Stimulated activated CD8-positive, alpha-beta memory T cell treated with anti-CD3 and anti-CD28 coated beads, Interleukin-7, amount 100 ng/mL, for 24 hours (primary cell): ENCODE measurements at places on chromosomes 4 and X.

GRCh38 chr4:153261914-153262313 lies 57.7 kb downstream of the TRIM2 start:
- DNase-seq = no peak

DNA sequence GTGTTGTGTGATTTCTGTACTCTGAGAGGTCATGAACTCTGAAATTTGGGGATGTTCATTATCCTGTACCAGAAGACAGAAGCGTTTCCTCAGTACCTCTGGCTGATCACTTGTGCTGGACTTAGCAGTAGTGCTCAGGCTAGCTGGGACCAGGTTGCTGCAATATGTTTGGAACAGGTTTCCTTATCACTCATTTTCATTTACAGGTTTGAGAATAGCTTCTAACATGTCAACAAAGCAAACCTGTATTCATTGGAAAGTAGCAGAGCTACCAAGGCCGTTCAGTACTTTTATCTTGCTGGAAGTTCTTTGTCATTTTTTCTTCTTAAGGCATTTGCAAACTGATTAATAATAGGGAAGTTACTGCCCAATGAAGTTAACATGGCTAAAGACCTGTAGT lies 242.9 kb upstream of the ANKRD50 start:
- no peak for DNase-seq

DNA sequence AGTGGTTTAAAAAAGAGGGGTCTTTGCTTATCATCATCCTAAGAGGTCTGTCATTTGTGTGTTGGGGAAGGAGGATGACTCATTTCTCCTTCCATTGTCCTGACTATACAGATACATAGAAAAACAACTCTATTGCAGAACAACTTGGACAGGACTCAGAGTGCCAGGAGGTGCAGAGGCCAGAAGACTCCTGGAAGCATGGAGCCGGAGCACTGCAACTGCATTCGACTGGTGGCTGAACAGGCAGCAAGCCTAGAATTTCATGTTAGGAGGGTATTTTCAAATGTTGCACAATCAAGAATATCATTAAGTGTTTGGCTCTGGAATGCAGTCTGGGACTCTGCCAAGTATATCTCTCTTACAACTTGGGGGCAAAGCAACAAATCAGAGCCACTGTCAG lies 35.0 kb upstream of the MAML3 start:
- no peak for DNase-seq

DNA sequence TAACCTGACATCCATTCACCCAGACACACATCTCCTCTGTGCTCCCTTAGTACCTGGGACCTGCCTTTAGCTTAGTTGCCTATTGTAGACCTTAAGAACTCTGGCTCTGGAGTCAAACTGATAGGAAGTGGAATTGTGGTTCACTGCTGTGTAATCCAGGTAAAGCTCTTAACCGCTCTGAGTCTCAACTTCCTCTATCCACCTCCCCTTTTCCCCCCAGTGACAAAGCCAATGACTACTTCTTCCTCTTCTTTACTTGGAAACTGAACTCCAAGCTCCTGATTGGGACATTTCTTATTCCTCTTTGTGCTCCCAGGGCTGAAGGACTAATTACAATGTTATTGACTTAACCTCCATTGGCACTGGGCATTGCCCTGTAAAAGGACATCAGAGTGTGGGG lies 94.1 kb downstream of the DRD5 start:
- no peak for DNase-seq

DNA sequence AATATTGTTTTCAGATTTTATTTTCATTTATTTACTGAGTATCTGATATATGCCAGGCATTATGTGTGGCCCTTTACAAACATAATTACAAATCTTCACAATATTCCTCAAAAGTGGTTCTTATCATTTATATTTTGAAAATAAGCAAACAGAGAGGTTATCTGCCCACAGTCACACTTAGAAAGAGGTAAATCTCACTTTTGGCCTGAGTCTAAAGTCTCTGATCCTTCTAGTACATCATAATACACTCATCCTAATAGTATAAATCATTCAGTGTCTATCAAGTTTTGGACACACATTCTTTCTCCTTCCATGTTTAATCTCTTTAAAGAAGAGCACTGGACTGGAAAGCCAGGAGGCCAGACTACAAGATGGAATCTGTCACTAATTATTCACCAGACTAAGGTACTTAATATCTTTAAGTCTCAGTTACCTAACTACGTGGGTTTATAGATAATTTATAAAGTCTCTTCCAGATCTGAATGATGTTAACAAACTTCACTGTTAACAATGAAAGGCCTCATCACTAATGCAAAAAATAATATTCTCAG lies 281.3 kb downstream of the PPP3CA start:
- DNase-seq = no peak

- DNase-seq = no peak
Measured at GRCh38 chrX:139691843-139692505, 16.0 kb downstream of the MCF2 start.

GRCh38 chr4:16807355-16807754 lies 91.1 kb downstream of the LDB2 start:
- no peak for DNase-seq

DNA sequence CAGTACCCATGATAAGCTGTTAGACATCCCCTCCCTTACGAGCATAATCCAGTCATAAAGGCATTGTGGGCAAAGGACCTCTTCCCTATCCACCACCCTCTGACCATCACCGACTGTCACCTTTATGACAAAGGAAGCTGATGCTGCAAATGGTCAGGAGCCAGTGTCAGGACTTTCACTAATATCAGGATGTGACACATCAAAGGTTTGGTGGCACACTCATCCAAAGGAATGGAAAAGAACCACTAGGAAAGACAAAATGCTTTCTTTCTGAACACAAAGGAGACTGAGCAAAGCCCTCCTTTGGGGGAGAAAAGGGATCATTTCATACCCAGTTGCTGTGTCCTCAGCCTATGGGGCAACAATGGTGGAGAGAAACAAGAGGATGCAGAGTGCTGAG lies 66.9 kb upstream of the PROM1 start:
- no peak for DNase-seq

DNA sequence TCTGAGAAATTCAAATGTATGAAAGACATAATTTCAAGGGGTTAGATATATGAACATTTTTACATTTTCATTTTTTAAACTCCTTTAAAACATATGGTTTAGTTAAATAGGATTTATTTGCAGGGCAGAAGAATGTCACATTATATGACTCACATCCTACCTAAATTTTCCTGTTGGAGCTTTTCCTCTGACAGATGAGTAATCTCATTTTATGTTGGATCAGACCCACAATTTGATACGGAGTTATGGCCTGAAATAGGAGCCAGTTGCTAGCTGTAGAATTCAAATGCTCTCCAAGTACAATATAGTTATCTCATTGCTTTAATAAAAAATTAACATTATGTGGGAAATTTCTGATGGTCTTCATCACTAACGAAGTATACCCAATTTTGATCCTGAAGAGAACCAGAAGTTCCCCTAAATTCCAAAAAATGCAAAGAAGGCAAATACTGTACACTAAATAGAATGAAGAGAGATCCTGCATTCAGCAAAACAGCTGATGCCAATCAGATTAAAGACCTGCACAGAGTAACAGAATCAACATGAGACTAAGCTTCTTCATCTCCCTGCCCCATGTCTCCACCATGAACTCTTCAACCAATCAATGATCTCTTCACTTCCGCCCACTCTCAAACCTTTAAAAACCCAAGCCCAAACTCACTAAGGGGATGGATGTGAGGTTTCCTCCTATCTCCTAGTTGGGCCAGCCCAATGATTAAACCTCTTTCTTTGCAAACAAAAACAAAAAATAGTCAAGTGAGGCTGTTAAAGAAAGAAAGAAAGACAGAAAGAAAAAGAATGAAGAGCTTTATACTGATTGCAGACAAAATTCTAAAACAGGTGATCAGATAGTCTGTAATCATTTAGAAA lies 10.9 kb upstream of the EXOSC9 start:
- DNase-seq = no peak

DNA sequence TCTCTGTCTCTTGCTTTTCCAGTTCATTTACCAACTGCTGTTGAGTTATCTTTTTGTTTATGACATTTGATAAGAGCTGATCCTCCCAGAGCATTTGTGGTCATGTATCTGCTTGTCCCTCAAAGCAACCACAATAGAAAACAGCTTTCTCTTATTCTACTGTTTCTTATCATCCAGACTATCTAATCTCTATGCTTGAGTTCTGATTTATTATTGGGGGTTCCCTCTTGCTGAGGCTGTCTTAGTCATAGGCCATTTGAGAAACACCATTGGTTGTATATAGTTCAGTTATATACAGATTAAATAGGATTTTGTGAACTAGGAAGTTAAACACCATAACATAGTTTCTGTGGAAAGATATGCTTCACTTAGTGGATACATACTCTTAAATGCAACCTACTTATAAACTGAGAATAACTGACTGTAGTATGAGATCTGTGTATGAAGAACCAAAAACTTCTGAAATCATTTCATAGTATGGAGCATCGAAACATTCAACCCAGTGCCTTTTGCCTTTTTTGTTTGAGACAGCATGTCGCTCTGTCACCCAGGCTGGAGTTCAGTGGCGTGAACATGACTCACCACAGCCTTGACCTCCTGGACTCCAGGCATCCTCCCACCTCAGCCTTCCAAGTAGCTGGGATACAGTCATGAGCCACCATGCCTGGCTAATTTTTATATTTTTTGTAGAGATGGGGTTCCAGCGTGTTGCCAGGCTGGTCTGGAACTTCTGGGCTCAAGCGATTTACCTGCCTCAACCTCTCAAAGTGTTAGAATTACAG lies 75.8 kb downstream of the STIM2 start:
- DNase-seq = no peak

DNA sequence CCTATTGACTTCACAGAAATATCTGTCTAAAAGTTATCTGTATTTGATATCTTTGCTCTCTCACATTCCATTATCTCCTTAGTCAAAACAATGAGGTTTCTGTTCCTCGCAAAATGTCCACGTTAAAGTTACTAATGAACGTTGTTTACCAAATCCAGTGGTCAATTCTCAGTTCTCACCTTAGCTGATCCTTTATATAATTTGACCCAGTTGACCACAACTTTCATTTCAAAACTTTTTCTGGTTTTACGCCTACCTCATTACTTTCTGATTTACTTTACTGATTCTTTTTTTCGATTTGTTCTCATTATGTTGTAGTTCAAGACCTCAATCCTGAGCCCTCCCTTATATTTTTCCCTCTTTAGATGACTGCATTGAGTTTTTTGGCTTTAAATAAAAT lies 186.6 kb downstream of the IL1RAPL1 start:
- DNase-seq = no peak

GRCh38 chrX:1210844-1211243 lies 1.6 kb downstream of the CRLF2 start:
- DNase-seq = no peak

DNA sequence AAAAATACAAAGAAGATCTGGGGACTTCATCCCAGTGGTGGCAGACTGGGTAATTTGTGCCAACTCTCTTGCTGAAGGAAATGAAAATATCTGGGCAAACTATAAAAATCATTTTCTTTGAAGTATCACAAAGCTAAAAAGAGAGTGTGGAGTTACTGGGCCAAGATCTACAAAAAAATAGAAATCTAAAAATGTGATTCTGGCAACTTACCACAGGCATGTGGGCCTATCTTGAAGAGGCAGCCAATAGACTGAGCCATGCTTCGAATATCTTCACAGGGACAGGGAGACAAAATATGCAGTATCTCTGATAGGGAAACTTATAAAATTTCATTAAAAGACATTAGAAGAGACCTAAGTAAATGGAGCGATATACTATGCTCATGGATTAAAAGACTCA lies 168.8 kb downstream of the RCHY1 start:
- DNase-seq = no peak

- DNase-seq = no peak
Measured at GRCh38 chr4:174708381-174708780, 120.7 kb downstream of the GLRA3 start.

GRCh38 chrX:3425031-3425430 lies 78.6 kb upstream of the MXRA5 start:
- no peak for DNase-seq

GRCh38 chrX:85454295-85454694 lies 74.8 kb upstream of the POF1B start:
- no peak for DNase-seq

- no peak for DNase-seq
Measured at GRCh38 chr4:17780501-17781299, 721 bp downstream of the FAM184B start.

DNA sequence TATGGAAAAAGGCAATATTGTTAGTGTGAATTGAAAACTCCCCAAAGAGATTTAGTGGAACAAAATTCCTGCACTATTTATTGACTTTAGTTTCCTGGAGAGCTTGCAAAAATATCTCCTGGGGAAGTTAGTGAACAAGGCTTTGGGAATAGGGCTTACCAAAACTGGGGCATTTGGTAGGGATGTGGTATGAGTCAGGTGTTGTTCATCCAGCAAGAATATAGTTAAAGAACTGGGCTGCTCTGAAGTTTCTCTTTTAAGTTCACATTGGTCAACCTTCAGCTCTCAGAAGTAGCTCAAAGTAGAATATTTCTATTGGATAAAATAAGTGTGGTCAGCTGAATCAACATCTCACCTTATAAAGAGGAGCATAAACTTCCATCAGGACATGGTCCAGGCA lies 185.0 kb downstream of the CPE start:
- DNase-seq = no peak

GRCh38 chrX:71140440-71140839 lies 4.2 kb upstream of the NLGN3 start:
- no peak for DNase-seq

DNA sequence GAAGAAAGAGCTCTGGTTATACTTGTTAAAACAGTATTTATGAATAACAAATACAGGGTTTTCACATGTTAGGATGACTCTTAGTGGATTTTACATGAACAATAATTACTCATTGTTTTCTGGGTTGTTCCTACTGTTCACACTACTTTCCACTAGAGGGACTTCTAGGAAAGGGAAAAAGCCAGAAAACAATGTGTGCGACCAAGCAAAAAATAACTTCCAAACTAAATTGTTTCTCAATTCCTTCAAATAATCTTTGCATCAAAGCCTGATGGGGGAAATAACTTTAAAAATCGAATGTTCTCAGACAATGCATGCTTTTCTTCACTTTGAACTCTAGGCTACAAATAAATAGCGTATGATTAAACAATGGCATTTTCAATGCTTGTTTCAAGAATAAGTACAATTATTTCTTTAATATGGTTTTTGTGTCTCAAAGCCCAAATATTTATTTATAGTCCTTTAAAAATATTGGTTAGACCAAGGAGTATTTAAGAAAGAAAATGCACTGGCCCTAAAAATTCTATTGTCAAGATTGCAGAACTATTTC lies 72.1 kb upstream of the ETNPPL start:
- no peak for DNase-seq

GRCh38 chr4:81684352-81684751 lies 212.6 kb upstream of the RASGEF1B start:
- no peak for DNase-seq

DNA sequence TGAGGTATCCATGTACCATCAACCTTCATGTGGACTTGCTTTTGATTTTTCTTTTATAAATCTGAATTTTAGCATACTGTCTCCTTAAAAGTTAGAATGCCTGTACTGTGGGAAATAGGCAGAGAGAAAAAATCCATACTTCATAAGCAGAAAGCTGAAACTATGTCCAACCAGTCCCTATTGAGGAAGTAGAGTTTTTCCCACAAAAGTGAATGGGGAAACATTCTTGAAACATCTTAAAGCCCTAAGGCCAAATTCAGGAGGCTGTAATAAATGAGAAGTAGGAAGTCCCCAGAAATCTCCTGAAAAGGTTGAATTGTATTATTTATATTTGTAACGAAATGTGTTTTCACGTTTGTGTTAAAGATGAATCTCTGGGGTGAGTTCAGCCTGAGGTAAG lies 56.3 kb downstream of the ENOX2 start:
- no peak for DNase-seq
